Left ventricle myocardium superior (tissue), 1 donor: ENCODE measurements at places on chromosomes 4 and X.

- DNase-seq: no peak
Observed at GRCh38 chr4:106753426-106753825, 282.7 kb downstream of the DKK2 start.

GRCh38 chr4:88054229-88054628 lies 46.8 kb downstream of the PKD2 start:
- no peak for DNase-seq

DNA sequence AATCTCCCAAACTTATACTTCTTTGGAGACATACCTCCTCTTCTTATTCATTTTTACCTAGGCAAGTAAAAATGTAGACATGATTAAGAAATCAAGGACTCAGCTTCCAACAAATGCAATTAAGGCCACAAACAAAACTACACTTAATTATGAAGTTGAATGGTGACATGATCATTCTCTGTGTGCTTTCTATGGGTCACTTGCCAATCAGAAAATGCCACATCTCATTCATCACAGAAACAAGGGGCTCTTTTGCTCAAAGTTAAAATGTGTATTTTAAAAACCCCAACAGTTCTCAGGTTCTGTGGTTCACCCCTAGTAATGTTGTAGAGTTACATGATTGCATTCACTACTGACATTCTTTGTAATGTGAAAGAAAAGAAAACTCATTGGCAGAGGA lies 273.5 kb downstream of the DCHS2 start:
- no peak for DNase-seq

- no peak for DNase-seq
Observed at GRCh38 chr4:29467044-29467717, 1253.0 kb upstream of the PCDH7 start.

- no peak for DNase-seq
Observed at GRCh38 chr4:168183717-168184571, 91.6 kb downstream of the ANXA10 start.

- DNase-seq: no peak
Observed at GRCh38 chr4:60531776-60532379, 668.2 kb upstream of the ADGRL3 start.

GRCh38 chrX:46953597-46953996 lies 41.4 kb downstream of the JADE3 start:
- no peak for DNase-seq

DNA sequence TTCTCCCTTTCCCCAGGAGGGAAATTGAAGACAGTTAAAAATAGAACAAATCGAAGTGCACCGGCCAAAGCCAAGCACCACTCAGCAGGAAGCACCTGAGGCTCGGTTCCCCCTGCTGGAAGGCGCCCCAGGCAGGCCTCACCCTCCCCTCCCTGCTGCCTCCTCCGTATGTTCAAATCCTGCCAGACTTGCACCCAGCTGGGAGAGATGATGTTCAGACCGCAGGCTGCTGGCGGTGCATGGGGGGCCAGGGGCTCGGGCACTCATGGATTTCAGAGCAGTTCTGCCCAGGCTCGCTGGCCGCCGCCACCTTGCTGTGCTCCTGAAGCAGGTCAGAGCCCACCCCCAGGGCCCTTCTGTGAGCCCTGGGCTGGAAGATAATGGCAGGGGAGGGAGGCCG lies 91.4 kb downstream of the DCTD start:
- DNase-seq: no peak

DNA sequence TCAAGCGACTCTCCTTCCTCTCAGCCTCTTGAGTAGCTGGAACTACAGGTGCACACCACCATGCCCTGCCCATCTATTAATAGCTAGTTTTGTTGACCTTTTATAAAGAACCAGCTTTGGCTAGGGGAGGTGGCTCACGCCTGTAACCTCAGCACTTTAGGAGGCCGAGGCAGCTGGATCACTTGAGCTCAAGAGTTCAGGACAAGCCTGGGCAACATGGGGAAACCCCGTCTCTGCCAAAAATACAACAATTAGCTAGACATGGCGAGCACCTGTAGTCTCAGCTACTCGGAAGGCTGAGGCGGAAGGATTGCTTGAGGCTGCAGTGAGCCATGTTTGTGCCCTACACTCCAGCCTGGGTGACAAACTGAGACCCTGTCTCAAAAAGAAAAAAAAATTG lies 2.7 kb downstream of the TKTL1 start:
- no peak for DNase-seq

GRCh38 chrX:32501606-32502005 lies 709.7 kb downstream of the DMD start:
- DNase-seq: no peak

DNA sequence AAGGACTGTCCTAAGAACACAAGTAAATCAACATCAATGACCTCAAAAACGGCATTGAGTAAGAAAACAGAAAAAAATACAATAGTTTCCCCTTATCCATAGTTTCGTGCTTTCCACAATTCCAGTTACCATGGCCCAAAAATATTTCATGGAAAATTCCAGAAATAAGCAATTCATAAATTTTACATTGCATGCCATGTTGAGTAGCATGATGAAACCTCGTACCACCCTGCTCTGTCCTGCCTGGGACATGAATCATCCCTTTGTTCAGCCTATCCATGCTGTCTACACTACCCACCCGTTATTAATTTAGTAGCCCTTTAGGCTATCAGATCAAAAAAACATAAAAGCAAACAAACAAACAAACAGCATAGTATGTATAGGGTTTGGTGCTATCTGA lies 51.1 kb downstream of the KLF3 start:
- DNase-seq: no peak

GRCh38 chr4:114900934-114901333 lies 212.5 kb downstream of the NDST4 start:
- no peak for DNase-seq

DNA sequence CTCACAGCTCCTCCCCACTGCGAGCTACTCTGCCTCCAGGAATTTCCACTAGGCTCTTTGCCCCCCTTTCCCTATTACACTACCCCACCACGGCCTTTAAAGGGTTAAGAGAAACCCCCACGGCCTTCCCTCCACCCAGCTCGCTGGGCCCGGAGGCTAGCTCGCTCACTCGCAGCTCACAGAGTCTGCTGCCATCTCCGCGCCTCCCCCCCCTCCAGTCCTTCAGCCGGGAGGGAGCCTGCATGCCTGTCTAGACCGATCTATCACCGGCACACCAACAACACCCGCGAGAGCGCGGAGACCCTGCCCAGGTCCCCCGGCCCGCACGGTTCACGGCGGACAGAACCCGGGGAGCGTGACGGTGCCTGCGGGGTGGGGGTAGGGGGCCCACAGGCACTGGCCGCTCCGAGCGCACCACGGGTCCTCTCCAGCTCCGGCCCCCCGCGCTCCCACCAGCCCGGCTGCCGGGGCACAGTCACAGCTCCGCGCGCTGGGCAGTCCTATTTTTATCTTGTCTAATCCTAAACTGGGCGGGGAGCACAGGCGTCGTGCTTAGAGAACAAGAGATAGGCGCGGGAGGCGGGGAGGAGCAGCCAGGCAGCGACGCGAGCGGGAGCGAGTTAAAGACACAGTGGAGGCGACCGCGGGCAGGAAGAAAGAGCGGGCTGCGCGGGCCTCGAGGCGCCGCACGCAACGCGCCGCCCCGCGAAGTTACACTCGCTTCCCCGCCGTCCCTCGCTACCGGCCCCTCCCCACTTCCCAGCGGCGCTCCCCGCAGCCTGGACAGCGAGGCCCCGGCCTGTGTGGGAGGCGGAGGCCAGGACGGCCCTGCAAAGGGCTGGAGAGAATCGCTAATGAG lies 3.5 kb downstream of the BCOR start:
- DNase-seq: peak; percentile 81

DNA sequence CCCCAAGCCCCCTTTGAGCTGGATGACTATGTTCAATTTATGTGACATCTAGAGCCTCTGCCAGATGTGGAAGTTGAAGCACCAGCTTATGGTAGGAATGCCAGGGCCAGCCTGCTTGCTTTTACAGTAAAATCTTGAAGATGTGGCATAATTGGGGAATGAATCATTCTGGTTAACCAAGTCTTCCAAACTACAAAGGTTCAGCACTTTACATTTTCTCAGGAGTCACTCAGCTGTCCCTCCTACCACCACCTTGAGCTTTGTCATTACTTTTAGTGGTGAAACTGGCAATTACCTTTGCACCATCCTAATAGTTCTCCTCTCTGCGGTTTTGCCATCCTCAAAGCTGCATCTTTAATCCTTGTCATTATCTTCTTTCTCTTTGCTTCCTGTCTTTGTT lies 172.2 kb downstream of the HS6ST2 start:
- DNase-seq: no peak

DNA sequence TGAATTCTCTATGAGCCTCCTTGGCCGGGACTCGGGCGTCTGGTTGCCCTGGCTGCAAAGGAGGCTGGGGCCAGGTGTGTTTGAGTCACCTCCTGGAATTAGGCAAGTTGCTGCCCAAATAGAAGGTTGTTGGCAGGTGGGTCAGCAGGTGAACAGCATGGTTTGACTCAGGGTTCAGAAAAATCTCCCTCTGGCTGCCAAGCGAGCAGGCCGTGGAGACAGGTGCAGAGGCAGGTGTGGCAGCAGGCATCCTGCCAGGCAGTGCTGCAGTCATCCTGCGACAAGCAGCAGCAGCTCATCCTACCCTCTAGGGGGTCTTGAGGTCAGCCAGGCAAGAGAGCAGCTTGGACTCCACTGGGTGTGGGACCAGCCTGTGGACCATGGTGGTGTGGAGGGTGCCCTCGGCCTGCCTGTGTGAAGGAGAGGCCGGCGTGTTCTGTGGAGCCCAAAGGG lies 8.2 kb downstream of the MSANTD1 start:
- DNase-seq: no peak

DNA sequence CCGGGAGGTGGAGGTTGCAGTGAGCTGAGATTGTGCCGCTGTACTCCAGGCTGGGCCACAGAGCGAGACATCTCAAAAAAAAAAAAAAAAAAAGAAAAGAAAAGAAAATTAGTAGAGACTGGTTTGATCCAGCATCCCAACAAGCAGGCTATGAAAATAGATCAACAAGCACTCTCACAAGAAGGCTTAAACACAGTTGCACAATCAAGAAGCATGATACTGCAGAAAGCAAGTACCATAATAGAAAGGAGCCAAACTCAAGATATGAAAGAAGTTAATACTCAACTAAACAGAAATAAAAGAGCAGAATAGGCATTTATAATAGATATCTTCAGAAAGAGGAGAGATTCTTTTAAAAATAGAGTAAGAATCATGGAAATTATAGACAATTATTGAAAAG lies 10.6 kb downstream of the TLR6 start:
- DNase-seq: no peak

DNA sequence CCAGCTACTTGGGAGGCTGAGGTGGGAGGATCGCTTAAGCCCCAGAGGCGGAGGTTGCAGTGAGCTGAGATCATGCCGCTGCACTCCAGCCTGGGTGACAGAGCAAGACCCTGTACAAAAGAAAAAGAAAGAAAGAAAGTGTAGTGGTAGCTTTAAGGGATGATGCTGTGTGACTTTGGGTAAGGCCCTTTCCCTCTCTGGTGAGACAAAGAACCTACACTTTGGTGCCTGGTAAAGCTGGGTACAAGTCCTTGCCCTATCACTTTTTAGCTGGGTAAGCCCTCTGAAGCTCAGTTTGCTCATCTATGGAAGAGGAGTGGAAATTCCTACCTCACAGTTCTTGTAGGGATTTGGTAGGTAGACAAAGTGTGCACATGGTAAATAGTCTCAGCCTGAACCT lies 1.7 kb upstream of the IQSEC2 start:
- no peak for DNase-seq

DNA sequence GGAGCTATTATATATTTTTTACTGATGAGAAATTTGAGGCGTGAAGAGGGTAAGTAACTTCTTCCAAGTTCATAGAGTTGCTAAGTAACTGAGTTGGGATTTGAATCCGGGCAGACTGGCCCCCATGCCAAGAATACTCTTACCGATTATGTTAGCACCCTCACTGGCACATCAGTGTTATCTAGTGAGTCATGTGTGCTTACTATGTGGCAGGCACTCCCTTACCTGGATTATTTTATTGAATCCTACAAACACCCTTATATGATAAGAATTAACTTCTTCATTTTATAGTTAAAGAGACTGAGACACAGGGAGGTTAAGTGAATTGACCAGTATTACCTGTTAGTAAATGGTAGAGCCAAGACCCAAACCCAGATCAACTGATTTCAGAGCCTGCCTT lies 20.9 kb downstream of the MTHFD2L start:
- DNase-seq: no peak

GRCh38 chr4:146585761-146586333 lies 52.8 kb upstream of the POU4F2 start:
- no peak for DNase-seq

DNA sequence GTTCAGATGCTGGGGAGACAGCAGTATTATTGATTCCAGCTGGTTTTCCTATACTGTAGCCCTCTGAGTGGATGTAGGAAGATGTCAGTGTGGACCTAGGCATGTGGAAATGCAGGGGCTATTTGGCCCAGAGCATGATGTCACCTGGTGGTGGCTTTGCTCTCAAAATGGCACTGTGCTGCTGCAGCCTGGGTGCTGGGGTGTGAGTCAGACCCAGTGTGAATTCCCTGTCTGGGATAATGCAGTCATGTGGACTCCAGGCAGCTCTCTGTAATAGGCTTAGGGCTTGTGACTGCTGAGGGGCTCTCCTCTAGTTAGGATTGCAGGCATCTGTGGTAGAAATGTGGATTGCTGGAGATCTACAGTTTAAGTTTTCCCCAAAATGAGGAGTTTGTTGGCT lies 70.7 kb downstream of the DCAF8L2 start:
- no peak for DNase-seq

- DNase-seq: no peak
Observed at GRCh38 chr4:140901736-140902336, 145.7 kb upstream of the TBC1D9 start.

DNA sequence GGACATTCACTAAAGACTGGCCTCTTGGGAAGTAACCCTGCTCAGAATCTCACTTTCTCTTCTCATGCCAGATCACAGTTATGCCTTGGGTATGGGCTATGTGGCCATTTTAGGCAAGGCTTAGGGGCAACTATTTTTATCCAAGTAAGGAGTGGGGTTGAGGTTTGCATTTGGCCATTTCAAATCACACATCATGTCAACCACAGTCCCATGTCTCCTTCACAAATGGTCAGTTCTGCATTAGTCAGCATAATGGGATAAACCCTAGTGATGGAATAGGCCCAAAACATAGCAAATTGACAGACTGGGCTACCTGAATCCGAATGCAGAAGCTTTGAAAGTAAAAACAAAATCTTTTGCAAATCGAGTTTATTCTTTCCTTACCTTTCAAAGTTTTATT lies 827 bp upstream of the RTL3 start:
- no peak for DNase-seq

DNA sequence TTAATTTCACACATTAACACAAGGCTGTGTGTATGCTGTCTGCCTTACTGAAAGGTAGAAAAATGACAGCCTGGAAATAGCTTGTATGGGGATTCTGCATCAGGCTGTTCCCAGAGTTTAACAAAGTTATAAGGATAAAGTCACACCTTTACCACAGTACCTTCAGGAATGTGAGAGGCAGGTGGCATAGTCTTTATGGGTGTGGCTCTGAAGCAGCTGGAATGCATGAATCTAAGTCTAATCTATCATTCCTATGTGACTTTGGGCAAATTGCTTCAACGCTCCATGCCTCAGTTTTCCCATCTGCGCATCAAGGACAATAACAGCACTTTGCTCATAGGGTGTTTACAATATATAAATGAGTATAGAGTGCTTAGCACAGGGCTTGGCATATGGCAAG lies 84.2 kb upstream of the EGFL6 start:
- no peak for DNase-seq
